ENCODE measurements at places on chromosomes 4 and X.
A peak's percentile ranks its signal among the peaks of the same experiment; 100 is the strongest.

DNA sequence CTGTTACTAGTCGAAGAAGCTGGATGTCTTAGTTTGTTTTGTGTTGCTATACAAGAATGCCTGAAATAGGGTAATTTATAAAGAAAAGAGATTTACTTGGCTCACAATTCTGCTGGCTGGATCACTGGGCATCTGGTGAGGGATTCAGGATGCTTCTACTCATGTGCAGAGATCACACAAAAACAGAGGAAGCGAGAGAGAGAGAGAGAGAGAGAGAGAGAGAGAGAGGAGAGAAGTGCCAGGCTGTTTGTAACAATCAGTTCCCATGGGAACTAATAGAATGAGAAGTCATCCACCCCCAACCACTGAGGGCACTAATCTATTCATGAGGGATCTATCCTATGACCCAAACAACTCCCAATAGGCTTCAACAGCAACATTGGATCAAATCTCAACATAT is 66.2 kb upstream of the FAM9A start:
- no peak for DNase-seq

DNA sequence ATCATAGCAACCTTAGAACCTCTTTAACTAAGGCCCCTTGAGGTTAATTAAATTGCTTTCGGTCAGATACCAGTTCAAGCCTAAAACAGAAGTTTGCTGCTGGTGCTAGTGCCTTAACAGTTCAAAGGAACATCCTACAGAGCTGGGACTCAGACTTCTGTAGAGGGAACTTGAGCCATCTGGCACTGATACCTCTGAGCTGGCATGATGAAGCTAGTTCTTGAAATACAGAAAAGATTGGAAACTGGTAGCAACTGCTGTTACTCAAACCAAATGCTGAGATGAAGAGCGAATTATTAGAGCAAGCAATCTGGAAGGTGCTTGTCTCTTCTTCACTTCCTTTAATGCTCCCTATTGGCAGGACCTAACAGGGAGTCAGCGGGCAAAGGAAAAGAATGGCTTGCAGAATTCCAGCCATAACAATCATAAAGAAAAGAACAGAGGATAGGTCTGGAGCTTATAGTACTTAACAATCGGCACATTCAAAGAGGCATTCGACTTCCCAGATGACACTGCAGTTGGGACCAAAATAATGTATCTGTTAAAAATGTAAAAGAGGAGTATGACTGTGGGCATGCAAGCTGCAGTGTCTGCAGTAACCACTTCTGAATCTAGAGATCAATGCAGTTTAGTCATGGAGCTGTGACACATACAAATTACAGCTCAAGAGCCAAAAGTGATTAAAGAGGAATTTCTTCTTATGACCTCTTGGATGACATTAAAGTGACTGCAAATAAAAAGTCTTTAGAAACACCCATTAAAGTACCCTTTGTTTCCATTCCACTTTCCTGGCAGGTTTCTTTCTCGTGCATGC is 298.9 kb downstream of the PDGFC start:
- no peak for DNase-seq

DNA sequence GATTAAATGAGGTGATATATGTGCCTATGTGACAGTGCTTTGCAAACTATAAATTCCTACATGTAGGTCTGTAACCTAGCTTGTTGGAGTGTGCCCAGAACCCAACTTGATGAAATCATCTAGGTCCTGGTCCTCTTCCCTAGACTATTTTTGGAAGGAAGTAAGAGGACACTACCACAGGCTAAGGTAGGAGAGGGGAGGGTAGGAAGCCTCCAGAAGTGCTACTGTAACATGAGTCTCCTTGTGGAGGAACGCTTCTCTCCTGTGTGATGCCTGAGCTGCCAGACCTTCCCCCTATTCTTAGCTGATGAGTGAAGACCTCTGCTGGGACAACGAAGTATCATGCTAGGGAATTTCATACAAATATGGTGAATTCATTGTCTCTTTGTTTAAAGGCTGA is 41.8 kb upstream of the IL21 start:
- no peak for DNase-seq

- DNase-seq, result no peak
Observed at GRCh38 chrX:49192722-49193328, 6.7 kb upstream of the PRICKLE3 start.

- DNase-seq, result no peak
Observed at GRCh38 chr4:1841201-1841886, 14.6 kb downstream of the LETM1 start.

- DNase-seq, result no peak
Observed at GRCh38 chr4:8548731-8549351, 31.4 kb upstream of the GPR78 start.

GRCh38 chr4:162059656-162060055 is 104.1 kb downstream of the FSTL5 start:
- no peak for DNase-seq

GRCh38 chr4:85717351-85717750 is 242.4 kb downstream of the ARHGAP24 start:
- no peak for DNase-seq

DNA sequence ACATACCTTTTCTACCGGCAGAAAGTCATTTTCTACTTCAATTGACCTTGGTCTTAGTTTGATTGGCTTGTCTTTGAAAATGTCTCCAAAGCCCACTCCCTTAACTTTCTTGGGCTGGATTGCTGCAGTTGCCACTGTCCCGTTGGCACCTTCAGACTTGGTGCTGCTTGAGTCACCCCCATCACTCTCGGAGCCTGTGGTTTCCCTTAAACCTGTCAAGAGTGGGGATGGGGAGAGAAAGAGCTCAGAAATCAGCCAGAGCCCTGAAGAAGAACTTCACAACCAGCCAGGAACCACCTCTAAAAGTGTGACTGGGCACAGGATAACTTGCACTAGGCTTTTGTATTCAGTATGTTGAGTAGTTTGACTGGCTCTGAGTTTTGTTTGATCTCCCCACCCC is 168.5 kb upstream of the MAP3K15 start:
- peak; percentile 12 for DNase-seq

- DNase-seq, result no peak
Observed at GRCh38 chrX:96204928-96205327, 479.7 kb upstream of the DIAPH2 start.

GRCh38 chrX:134752558-134752957 is 94.3 kb upstream of the PLAC1 start:
- no peak for DNase-seq

DNA sequence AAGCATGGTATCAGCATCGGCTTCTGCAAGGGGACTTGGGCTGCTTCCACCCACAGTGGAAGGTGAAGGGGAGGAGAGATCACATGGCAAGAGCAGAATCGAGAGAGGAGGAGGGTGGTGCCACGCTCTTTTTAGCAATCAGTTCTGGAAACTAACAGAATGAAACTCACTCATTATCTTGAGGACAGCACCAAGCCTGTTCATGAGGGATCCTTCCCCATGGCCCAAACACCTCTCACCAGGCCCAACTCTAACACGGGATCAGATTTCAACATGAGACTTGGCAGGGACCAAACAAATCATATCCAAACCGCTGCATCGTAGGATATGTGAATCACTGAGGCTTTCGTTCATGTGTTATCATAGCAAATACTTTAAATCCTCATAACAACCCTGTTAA is 125.5 kb downstream of the GPC3 start:
- no peak for DNase-seq

DNA sequence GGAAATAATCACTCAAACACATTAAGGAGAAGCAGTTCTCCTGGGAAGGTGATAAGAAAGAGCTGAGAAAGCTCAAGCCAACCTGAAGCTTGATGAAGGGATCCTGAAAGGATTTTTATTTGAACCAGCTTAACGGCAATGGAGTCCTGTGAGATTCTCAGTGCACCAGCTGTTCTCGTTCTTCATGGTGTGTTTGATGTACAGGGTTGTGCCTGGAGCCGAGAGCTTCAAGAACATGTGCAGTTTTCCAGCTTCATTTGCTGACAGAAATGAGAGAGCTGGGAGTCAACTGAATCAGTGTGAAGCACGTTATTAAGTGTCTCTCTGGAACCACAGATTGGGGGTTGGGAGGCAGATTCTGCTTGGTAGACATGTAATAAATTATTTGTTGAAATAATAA is 115.7 kb downstream of the ANKRD50 start:
- DNase-seq, result no peak

DNA sequence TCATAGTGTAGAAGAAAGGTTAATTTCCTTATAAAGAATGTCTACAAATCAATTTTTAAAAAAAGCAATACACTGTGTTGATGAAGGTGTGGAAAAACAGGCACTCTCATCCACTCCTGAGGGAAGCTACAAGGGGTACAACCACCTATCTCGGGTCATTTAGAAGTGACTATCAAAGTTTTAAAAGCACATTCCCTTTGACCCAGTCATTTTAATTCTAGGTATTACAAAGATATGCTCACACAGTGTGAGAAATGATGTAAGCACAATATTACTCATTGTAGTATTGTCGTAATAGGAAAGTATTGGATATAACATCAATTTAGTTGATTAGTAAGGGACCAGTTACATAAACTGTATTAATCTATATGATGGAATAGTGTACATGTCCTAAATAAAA is 7.4 kb upstream of the HCCS start:
- no peak for DNase-seq

DNA sequence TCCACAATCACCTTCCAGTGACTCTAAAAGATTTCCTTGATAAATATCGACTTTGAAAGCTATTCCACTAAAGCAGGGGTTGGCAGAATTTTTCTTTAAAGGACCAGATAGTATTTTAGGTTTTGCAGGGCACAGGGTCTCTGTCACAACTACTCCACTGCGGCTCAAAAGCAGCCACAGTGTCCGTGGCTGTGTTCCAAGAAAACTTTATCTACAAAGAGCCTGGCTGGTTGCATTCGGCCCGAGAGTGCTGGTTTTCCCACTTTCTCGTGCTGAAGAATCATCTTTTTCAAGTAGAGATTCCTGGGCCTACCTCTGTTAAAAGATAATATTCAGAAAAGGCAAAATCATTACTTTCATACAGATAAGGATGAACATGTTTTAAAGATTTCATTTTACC is 55.6 kb downstream of the TSPAN7 start:
- DNase-seq, result no peak

DNA sequence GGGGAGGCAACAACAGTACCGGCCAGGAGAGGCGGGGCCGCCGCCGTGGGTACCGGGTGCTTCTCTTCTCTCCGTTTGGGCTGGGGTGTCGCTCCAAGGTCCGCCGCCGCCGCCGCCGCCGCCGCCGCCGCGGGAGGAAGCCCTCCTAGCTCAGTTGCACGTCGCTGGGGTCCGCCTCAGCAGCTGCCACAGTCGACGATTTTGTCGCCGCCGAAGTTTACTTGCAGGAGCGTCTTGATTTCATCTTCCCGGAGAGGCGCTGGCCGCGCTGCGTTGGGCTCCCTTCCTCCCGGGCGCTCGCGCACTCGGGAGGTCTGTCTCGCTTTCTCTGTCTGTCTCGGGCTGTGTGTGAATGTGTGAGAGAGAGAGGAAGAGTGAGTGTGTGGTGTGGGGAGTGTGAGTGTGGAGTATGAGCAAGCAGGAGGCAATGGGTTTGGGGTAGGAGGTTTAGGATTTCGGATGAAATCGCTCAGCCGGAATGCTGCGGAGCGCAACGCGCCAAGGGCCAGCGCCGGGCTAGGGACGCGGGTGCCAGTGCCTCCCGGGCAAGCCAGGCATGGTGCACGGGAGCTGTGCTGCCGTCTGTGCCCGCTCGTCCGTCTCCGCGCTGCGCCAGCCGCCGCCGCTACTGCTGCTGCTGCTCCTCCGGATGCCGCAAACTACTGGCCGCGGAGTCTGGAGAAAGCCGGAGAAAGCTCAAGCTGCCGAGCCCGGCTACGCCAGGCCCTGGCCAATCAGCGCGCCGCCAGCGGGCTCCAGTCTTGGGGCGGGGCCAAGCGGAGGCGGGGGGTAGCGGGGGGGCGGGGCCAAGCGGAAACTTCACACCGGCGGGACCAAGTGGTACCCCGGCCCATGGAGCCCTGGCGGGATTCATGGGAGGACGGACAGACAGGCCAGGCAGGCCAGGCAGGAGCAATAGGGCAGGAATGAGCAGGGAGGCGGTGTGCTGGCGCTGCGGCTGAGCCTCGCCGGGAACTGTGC is at the start of gene PCDH19:
Gene PCDH19, minus strand, starts transcription at position 664 of the 981 bp plus-strand sequence. CDS start 1,676 bp downstream, outside the sequence.
- no peak for DNase-seq

DNA sequence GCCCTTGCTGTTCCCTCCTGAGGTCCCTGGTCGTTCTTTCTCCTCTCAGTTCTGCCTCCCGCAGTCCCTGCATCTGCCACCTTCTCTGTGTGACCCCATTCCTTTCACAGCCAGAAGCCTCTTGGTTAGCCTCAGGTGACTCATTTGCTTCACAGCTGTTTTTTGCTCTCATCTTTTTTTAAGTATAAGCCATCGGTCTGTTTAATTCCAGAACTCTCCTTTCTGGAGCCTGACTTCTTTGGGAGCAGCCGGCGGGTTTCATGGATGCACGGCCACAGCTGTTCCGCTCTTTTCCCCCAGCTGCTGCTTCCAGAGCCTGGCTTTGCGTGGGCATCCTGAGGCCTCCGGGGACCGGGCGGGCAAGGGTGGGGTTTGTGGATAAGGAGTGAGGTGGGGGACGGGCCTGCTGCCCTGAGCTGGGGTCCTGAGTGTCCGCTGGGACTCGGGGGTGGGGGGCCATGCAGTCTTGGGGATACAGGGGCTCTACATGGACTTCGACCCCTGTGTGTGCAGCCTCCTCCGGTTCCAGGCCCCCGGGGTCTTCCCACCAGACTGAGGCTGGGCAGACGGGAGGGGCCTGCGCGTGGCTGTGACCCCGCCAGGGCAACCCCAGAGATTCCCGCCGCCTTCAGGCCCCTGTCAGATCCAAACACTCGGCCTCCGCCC is 46.7 kb downstream of the PCGF3 start:
- DNase-seq, result no peak

GRCh38 chr4:105291925-105292324 is 145.2 kb downstream of the TET2 start:
- DNase-seq, result no peak

DNA sequence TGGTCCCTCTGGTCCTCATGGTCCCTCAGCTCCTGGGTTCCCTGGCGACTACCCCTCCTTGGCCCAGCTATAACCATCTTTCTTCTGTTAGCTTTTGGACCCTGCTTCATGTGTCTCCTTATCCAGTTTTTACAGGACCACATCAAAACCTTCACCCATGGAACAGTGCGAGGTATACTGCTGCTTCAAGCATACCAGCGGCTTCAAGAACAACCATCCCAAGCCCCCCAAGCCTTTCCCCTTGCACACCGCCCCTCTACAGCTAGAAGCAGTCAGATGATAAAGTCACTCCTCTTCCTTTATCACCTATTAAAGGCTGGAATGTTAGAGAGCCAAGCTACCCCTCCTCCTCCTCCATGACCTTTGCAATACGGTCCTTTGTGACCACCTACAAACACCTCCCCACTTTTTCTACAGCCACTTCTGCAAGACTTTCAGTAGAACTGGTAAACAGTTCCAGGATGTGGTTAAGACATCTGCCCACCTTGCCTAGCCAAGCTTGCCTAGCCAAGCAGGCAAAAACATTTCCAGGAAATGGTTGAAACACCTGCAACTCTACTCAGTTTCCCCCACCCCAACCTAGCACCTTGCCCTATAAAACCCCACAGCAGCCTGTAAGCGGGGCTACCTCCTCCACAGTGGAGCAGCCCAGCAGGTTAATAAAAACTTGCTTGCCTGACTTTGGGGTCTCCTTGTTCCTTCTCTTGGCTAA is 125.7 kb downstream of the ZC4H2 start:
- peak; percentile 5 for DNase-seq

- DNase-seq, result no peak
Observed at GRCh38 chr4:7732263-7732662, 207.4 kb downstream of the AFAP1 start.
